ENCODE measurements at places on chromosomes 16 and 17.

GRCh38 chr16:70375636-70376611, 29.2 kb downstream of the DDX19A start:
- no peak for DNase-seq

DNA sequence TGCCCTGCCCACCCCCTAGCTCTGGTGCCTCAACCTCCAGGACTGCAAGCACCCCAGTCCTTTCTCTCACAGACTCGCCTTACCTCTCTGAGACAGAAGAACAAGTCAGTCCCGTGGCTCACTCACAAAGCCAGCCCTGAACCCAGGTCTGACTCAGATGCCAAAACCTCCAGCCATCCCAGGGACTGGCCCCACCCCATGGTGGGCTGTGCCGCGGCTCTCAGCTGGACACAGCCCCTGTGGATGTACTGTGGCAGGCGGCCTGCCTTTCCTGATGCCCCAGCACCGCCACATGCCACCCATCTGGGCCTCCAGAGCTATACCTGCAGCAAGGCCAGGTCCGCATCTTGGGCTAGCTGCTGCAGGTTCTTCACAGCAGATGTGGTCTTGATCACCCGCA, 19.8 kb downstream of the MPG start:
- peak; percentile 44 for DNase-seq

DNA sequence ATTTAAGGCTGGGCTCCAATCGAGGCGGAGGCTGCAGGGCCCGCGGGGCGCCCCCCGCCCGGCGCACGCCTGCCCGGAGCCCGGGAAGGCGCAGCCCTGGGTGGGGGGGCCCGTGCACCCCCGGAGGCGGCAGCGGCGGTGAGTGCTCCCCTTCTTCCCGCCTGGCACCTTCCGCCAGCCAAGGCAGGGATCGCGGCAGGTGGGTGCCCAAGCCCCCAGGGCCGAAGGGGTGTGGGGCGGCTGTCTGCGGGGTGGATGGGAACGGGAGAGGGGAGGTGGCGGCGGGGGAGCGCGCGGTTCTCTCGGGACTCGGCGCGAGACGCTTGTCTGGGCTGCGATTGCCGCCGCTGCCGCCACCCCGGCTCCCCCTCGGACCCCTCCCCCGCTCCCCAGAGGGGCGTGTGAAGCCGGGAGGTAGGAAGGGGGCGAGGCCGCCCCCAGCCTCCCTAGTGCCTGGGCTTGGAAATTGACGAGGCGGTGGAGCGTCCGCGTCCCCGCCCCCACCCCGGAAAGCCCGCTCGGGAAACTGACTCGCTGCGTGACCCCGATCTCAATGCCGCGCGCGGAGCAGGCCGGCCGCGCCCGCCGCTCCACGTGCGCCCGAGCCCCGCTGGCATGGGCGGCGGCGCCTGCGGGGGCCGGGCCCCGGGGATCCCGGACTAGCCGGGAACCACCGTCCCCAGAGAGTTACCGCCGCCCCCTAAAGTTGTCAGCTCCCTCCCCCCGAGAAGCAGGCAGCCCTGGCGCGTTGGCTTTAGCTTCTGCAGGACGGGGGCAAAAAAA, 231.5 kb downstream of the MRTFB start:
- DNase-seq, result peak; percentile 39

- no peak for DNase-seq
These were observed 18.4 kb downstream of the TRAP1 start for GRCh38 chr16:3698941-3699340.

GRCh38 chr16:49562228-49562627, 188.6 kb downstream of the C16orf78 start:
- DNase-seq, result no peak

DNA sequence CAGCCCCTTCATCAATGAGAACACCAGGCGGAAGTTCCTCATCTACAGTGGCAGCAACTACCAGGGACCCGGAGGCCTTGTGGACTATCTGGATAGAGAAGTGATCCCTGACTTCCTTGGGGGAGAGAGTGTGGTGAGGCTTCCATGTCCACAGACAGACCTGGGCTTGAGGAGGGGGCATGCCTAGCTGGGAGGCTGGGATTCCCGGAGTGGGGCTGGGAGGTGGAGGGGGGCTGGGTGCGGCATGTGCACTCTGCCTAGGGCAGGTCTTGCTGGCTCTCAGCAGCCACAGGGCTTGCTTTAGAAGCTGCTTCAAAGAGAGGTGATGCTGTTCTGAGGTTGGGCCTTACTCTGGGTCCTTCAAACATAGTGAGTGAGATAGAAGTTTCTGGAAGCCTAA, 27.8 kb downstream of the NAGPA start:
- DNase-seq, result no peak

- no peak for DNase-seq
These were observed 19.0 kb downstream of the ITGB4 start for GRCh38 chr17:75740215-75740614.

DNA sequence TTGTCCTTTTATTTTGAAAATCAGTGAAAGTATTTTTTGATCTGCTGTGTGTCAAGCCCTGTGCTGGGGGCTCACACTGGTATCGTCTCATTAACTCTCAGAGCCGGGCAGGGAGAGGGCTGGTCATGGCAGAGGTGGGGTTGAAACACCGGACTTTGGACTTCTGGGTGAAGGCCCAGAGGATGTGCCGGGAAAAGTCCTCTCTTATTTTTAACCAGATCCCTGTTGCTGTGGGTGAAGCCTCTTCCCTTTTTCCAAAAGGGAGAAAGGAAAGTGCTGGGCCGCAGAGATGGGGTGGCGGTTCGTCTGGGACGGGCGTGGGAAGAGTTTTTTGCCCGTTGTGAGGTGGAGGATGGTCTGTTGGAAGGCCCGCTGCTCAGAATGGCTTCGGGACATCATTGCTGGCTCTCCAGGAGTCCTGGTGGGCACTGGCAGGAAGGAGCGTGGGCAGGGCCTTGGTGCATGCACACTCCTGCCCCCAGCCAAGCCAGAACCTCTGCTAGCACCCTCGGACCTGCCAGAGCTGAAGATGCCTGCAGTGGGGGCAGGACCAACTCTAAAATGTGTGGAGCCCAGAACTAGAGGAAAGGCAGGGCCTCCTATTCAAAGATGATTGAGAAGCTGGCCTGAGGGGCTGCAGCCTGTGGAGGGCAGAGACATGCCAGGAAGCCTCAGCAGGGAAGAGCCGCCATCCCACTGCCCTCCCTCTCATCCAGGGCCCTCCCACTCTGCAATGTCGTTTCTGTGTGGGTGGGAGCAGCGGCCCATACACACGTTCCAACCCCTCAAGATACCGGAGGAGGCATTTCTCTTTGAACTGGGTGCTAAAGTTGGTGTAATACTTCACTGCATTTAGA, 213.2 kb downstream of the CCDC182 start:
- DNase-seq, result no peak
